ENCODE measurements at places on chromosomes 3 and 15.

GRCh38 chr3:159818399-159818798, 170.2 kb upstream of the IL12A start:
- DNase-seq: no peak

GRCh38 chr3:8313560-8314267, 187.9 kb upstream of the LMCD1 start:
- DNase-seq: no peak

- DNase-seq: no peak
These were observed 26.2 kb downstream of the RBPMS2 start for GRCh38 chr15:64749167-64749566.

DNA sequence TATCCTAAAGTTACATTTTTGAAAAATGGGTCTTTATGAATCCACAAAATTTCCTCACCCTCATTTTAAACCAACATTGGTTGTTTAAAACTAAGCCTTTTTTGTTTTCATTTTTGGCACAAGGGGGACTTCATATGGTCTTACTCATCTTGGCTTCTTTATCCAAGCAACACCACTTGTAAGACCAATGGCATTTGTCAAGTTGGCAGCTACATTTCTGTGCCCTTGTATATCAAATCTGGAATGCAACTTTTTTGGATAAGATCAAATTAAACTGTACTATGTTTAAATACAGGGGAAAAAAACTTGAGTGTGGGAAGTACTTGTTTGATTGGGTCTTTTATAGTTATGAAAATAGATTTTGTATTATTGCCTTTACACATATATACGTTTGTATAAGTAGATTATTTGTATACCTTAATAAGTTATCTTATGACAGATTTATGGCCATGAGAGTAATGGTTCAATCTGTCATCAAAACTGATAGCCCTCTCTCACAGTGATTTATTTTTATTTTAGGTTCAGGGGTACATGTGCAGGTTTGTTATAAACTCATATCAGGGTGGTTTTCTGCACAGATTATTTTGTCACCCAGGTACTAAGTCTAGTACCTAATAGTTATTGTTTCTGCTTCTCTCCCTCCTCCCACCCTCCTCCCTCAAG, 43.4 kb downstream of the GPR160 start:
- no peak for DNase-seq

GRCh38 chr3:56962206-56962605, 98.3 kb upstream of the SPATA12 start:
- DNase-seq: no peak

GRCh38 chr3:156727519-156728205, 53.3 kb downstream of the TIPARP start:
- DNase-seq: no peak

GRCh38 chr3:51997935-51998596, 2.4 kb upstream of the RPL29 start:
- no peak for DNase-seq

DNA sequence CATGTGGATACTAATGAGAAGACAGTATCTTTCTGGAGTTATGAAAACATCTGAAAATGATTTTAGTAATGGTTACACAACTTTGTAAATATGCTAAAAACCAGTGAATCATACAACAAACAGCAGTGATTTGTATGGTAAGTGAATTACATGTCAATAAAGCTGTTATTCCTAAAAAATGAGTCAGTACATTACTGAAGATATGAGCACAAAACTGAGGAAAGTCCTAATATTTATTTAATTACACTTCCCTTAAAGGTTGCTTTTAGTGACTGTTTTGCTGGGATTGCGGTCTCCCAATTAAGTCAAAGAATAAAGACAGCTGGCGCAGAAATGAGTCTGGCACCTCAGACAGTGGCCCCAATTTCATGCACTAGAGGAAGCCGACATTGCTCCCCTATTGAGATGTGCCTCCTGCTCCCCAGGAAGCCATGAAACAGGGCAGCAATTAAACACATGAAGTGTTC, 50.9 kb upstream of the FSIP1 start:
- DNase-seq: no peak

DNA sequence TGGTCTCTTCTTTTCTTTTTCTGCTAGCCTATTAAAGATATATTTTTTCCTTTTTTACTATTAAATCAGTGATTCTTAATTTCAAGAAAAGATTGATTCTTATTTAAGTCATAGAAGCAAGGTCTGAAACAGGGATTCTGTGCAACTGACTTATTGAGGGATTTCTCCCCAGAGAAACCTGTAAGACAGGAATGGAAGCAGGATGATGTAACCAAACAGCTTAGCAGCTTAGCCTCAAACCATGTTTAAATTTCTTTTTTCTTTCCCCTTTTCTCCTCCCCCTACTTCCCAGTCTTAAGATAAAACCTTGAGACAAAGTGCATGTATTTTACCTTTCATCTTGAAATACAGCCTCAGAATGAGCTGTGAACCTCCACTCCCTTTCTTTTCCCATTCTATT, 322.8 kb downstream of the NEK10 start:
- no peak for DNase-seq

DNA sequence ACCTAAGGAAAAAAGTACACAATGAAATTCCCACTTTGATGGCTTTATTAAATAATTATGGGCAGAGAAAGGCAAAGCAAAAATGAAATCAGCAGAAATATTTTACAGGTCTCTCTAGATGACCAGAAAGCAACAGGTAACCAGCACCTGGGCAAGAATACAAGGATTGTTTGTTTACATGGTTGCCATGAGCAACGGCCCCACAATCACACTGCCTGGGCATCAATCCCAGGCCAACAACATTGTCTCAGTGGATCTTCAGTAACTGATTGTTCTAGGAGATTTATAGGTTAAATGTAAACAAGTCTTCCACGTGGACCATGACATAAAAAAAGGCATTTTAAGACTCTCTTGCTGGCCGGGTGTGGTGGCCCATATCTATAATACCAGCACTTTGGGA, 82.6 kb downstream of the PDZRN3 start:
- no peak for DNase-seq

DNA sequence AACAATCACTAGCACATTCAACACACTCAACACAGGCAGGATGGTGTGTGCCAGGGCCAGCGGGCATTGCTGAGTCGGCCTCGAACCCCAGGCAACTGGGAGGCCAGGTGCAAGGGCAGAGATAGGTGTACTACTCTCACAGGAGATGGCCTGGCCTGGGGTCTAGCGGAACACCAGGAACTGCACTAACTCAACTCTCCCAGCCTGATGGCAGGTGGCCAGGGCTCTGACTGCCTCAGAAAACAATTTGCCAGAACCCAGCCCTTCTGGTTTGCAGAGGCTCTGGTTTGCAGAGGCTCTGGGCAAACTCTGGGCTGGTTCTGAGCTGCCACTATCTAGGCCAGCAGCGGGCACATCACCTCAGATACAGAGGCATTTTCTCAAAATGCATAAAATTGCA, 229.2 kb upstream of the CHRNA7 start:
- no peak for DNase-seq

- no peak for DNase-seq
These were observed 38.9 kb downstream of the LDHAL6B start for GRCh38 chr15:59245559-59245958.

GRCh38 chr3:56980243-56980642, 80.2 kb upstream of the SPATA12 start:
- no peak for DNase-seq

- DNase-seq: no peak
These were observed 28.3 kb upstream of the AP3B2 start for GRCh38 chr15:82737975-82738374.

- no peak for DNase-seq
These were observed 182.6 kb downstream of the ARRDC4 start for GRCh38 chr15:98143116-98143515.

DNA sequence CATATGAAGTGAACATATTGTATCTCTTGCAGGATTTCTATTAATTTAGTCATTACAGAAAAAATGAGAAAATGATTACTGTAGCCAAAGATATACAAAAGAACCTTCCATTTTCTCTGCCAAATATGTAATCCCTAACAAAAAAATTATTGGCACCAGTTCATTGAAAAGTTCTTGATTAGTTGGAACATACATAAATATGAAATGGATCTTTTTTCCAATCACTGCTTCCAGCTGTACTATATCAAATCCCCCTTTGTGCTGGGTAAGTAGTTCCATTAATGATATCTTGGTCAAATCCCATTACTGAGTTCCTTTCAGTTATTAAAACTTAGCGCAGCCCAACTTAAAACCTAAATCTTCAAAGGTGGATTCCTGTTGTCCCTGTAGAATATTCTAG, 263.8 kb downstream of the SLC9A9 start:
- no peak for DNase-seq

DNA sequence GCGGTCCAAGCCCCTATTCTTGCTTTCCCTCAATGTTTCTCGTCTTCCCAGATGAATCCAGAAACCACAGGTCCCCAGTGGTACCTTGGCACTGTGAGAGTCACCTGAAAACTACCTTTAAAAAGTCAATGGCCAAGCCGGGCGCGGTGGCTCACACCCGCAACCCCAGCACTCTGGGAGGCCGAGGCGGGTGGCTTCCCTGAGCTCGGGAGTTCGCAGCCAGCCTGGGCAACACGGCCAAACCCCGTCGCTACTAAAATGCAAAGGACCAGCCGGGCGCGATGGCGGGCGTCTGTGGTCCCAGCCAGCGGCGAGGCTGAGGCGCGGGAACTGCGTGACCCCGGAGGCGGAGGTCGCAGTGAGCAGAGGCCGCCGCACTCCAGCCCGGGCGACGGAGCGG, 285.9 kb downstream of the CHL1 start:
- DNase-seq: no peak

GRCh38 chr15:80492874-80493273, 88.7 kb downstream of the ARNT2 start:
- no peak for DNase-seq

DNA sequence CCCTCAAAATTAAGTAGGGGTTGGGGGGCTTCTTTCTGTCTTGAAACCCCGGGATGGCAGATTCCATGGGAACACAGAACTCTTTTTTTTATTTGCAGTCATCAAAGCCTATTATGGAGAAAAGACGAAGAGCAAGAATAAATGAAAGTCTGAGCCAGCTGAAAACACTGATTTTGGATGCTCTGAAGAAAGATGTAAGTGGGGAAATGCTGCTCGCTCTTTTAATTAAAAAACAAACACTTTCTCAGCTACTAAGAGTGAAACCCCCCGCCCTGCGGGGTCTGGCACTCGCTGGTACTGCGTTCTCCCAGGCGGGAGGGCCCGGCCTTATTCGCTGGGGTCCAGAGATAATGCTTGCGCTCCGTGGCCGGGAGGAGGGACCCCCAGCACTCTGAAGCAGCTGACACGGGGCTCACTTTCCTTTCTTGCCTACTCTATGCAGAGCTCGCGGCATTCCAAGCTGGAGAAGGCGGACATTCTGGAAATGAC, 615 bp downstream of the HES1 start:
- no peak for DNase-seq

- DNase-seq: peak; percentile 55
These were observed 125.8 kb upstream of the GALNT15 start for GRCh38 chr3:16048435-16049318.

DNA sequence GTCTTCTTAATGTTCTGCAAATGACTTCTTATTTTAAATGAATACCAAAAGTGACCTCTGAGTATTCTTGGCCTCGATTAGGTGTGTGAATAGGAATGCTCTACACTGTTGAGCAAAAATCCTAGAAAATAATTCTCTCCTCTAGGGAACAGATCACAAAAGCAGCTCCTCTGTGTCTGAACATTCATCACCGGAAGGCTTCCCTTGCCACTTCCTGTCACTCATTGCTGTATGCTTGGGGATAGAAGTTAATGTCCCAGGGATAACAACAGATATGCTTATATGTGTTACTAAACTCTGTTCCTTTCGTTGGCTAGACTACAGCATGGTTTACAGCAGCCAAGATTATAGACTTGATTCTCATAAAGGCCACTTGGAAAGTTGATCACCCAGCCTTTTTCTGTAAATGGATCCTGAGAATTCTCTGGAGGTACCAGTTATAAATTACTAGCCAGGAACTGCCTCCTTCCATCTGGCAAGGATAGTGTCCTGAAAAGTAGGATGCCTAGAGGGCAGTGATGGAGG, 16.0 kb upstream of the PTX3 start:
- no peak for DNase-seq

- DNase-seq: no peak
These were observed 72.8 kb downstream of the HES1 start for GRCh38 chr3:194208709-194209108.

DNA sequence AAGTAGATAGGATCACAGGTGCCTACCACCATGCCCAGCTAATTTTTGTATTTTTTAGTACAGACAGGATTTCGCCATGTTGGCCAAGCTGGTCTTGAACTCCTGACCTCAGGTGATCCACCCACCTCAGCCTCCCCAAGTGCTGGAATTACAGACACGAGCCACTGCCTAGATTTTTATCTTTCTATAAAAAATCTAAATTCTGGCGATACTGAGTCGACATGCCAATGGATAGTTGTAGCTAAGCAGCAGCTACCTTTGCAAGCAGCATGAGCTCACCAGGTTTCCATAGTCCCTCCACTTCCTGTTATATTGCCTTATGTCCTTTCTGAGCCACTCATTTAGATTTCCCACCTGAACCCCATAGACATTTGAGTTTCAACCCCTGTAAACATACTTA, 13.1 kb upstream of the FMN1 start:
- no peak for DNase-seq

DNA sequence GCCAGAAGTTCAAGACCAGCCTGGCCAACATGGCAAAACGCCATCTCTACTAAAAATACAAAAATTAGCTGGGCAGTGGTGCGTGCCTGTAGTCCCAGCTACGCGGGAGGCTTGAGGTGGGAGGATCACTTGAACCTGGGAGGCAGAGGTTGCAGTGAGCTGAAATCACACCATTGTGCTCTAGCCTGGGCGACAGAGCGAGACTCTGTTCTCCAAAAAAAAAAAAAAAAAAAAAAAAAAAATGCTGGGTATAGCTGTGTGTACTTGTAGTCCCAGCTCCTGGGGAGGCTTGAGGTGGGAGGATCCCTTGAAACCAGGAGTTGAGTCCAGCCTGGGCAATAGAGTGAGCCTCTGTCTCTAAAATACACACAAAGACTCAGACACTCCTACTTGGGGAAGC, 32.0 kb downstream of the PPP1R2 start:
- DNase-seq: no peak

All from GM12891 (cell line).